ENCODE measurements at places on chromosomes 5 and 9. TPM values are rescaled to one million over a fixed set of nuclear protein-coding genes. Genes with fewer than 3 reads are reported as not detected.

The PRR16 gene
- 0.73 TPM for total RNA-seq

The CXCL14 gene
- total RNA-seq, result 2.4 TPM

The KIAA1958 gene
- 39.9 TPM for total RNA-seq

The SMC5 gene
- total RNA-seq, result 22.6 TPM

The SMIM32 gene
- 0.22 TPM for total RNA-seq

The CHSY3 gene
- total RNA-seq, result 1.4 TPM

The PCDHB2 gene
- 28.8 TPM for total RNA-seq

The NIPAL4 gene
- 0.20 TPM for total RNA-seq

The LYSMD3 gene
- total RNA-seq, result 14.9 TPM

The ADAMTS12 gene
- total RNA-seq, result 12.3 TPM

The CCNJL gene
- total RNA-seq, result 36.2 TPM

The ANXA2R gene
- total RNA-seq, result 0.17 TPM

The NKD2 gene
- 7.9 TPM for total RNA-seq

The MYOT gene
- not detected for total RNA-seq

The FAM163B gene
- total RNA-seq, result 0.38 TPM

The FBN2 gene
- total RNA-seq, result 15.9 TPM

Measured in H1 (cell line).